ENCODE measurements at places on chromosomes 11 and 22.

GRCh38 chr11:46149826-46150225 is 28.6 kb upstream of the PHF21A start:
- DNase-seq, result no peak

- no peak for DNase-seq
These were observed 3.0 kb downstream of the FERMT3 start for GRCh38 chr11:64209563-64209843.

DNA sequence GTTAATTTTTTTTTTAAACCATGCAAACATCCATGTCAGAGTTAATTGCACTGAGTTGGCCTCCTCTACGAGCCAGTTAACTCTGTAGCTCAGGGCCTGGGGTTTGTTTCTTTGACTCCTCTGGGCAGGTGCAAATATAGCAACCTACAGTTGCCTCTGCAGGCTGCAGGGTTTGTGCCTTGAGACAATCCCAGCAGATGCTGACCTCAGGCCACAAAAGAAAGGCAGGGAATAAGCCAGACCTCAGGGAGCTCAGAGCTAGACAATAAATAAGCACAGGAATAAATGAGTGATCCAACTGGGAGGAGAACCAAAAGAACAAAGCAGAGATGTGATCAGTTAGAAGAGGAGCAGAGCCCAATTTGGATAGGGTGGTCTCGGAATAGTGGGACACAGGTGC is 390.8 kb downstream of the SHANK2 start:
- no peak for DNase-seq

GRCh38 chr11:95088946-95089619 is 563 bp upstream of the ENDOD1 start:
- no peak for DNase-seq

DNA sequence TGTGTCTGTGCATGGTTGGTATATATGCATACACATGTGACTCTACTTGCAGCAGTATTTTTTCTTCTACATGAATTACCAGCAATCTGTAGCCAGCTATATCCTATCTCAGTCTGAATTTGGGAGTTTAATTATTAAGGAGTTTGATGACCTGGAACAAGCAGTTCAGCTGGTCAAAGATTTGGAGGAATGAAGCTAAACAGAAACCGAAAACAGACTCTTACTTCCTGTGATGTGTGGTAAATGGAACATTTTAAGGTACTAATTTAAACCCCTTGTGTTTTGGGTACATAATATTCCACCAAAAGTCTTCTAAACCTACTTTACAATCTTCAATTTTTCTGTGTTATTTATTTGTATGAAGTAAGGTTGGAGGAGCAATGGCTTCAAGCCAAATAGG is 124.4 kb upstream of the PGR start:
- DNase-seq, result no peak
